ENCODE measurements at places on chromosomes 11 and 22. TPM values are rescaled to one million over a fixed set of nuclear protein-coding genes. Genes with fewer than 3 reads are reported as not detected.
A peak's percentile ranks its signal among the peaks of the same experiment; 100 is the strongest.

The PKP3 gene
- total RNA-seq, result 65.7 TPM

The ALX4 gene
- total RNA-seq, result 6.4 TPM

The TRIM49 gene
- not detected for total RNA-seq

The APOC3 gene
- total RNA-seq, result not detected

GRCh38 chr22:46149512-46150033 is 753 bp upstream of the PPARA start:
- peaks cover 45% of the 10 kb centered on the region for H3K27me3 ChIP-seq
- H3K36me3 ChIP-seq, result peaks cover 3% of the 10 kb centered on the region
- no peak overlapping the region for H3K27ac ChIP-seq
- no peak for DNase-seq
- peak overlapping the region; percentile 60 for H3K4me3 ChIP-seq

GRCh38 chr11:66056501-66056900 is 4.3 kb downstream of the SF3B2 start:
- no peaks in the 10 kb centered on the region for H3K27me3 ChIP-seq
- no peak for DNase-seq
- H3K4me1 ChIP-seq, result peaks cover 17% of the 10 kb centered on the region
- peaks cover 36% of the 10 kb centered on the region for H3K36me3 ChIP-seq
- no peak overlapping the region for H3K4me3 ChIP-seq

DNA sequence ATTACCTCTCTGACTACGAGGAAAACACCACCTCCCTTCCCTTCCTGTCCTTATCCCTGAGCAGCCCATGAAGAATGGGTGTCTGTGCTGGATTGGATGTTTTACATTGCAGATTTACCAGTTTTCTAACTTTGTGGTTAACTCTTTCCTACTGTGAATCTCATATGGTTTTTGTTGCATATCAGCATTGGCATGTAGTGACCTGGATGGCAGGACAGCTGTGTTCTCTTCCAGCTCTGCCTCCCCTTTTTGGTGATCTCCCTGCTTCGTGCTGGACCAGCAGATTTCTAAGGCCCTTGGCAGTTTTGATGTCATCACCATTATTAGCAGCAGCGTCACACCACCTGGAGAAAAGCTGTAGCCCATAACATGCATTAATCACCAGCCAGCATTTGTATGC is 26.7 kb downstream of the OR6Q1 start:
- no peaks in the 10 kb centered on the region for H3K36me3 ChIP-seq
- DNase-seq, result no peak
- H3K27ac ChIP-seq, result peak overlapping the region; percentile 99
- H3K4me1 ChIP-seq, result peaks cover 37% of the 10 kb centered on the region

DNA sequence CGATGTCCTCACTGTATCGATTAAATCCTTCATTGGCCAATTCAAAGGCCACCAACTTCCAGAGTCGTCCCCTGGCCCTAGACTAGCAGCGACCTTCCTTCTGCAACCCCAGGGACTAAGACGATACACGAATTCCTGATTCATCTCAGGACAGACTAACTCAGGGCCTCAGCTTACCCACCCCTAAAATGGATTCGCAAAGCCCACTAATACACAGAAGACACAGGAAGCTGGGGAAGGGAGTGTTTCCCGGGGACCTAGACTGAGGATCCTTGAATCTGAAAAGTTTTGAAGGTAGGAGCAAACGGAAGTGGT is 509 bp downstream of the LAMTOR1 start:
- peak overlapping the region; percentile 88 for H3K27ac ChIP-seq
- peaks cover 30% of the 10 kb centered on the region for H3K4me1 ChIP-seq
- peaks cover 14% of the 10 kb centered on the region for H3K36me3 ChIP-seq
- H3K4me3 ChIP-seq, result peak overlapping the region; percentile 88
- no peak for DNase-seq

Data from mesothelial cell of epicardium (in vitro differentiated cells).